Right renal pelvis (tissue), 4 donors: ENCODE measurements at places on chromosomes 13 and 19. TPM values are rescaled to one million over a fixed set of nuclear protein-coding genes. Genes with fewer than 3 reads are reported as not detected.

UBE2L5 gene
- 0.65 TPM for polyA plus RNA-seq

C1QTNF9B gene
- 0.20 TPM for polyA plus RNA-seq

KIR2DL1 gene
- not detected for polyA plus RNA-seq

PCSK4 gene
- polyA plus RNA-seq, result 7.9 TPM

KLK8 gene
- 3.4 TPM for polyA plus RNA-seq

ZNF677 gene
- polyA plus RNA-seq, result 60.9 TPM

TFDP1 gene
- polyA plus RNA-seq, result 88.9 TPM

DCLK1 gene
- polyA plus RNA-seq, result 5.6 TPM

SIGLEC12 gene
- 0.11 TPM for polyA plus RNA-seq

ING1 gene
- 26.6 TPM for polyA plus RNA-seq

PCDH20 gene
- 9.2 TPM for polyA plus RNA-seq

ZNF728 gene
- 1.0 TPM for polyA plus RNA-seq

FBXO17 gene
- polyA plus RNA-seq, result 60.5 TPM

ANGPTL4 gene
- 1.9 TPM for polyA plus RNA-seq

IL12RB1 gene
- 0.21 TPM for polyA plus RNA-seq

ARRDC5 gene
- 0.04 TPM for polyA plus RNA-seq

ZNF493 gene
- 25.7 TPM for polyA plus RNA-seq
